Transverse colon (tissue), 4 donors: ENCODE measurements at places on chromosomes 5 and 9.
A peak's percentile ranks its signal among the peaks of the same experiment; 100 is the strongest.

DNA sequence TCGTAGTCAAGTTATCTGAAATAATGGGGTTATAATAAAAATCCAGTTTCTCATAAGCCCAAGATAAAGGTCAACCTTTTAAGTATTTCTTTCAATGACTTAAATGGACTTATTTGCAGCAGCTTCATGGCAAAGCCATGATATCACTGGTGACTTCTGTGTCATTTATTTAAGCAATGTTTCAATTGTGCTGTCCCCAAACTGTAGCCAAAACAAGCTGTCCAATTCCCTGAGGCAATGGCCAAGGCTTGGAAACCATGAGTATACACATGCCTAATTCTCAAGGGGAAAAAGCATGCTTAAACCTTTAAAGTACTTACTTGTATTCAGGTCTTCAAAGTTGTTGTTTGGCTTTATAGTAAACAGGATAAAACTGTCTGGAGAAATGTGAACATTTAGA is 376.4 kb upstream of the TNC start:
- no peaks in the 10 kb centered on the region for H3K4me1 ChIP-seq
- no peaks in the 10 kb centered on the region for H3K36me3 ChIP-seq
- no peak for DNase-seq
- H3K27me3 ChIP-seq = no peaks in the 10 kb centered on the region

DNA sequence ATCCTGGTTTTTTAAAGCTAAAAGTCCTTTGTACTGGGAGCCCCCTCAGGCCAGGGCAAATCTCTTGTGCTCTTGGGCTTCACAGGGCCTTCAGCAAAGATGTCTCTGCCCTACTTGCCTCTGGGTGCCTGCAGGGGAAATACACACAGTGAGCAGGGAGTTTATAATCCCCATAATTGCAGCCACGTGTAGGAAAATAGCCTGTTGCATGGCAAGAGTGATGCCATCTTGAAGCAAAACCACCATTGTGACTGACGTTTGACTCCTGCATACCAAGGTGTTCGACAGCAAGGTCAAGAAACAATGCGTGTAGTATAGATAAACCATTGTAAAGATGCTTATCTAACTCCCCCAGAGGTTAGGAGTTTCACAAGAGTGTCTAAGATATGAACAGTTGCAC is 11.4 kb upstream of the IL3 start:
- no peaks in the 10 kb centered on the region for H3K36me3 ChIP-seq
- DNase-seq = no peak
- H3K4me1 ChIP-seq = no peaks in the 10 kb centered on the region
- H3K27ac ChIP-seq = no peak overlapping the region
- no peaks in the 10 kb centered on the region for H3K27me3 ChIP-seq

DNA sequence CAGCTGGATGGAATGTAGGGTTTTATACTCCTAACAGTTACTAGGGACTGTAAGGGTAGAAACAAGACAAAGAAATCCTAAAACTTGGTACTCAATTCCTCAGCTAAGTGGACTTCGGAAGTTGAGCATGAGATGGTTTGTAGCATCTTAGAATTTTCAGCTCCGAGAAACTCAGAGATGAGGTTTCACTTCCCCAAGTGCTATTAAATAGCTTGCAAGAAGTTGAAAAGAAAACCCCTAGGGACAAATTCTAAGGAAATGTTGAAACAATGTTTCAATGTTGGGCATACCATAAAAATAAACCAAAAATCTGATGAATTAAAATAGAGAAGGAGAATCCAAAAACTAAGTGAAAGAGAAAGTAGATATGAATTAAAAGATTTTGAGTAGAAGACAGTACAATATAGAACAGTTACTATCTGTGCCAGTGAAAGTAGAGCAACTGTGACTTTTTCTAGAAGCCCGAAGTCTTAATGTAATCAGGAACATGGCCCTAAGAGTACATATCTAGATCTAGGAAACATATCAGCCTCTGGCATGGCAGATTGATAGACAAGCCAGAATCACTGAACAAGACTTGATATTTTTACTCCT is 308.6 kb upstream of the RGMB start:
- no peaks in the 10 kb centered on the region for H3K4me1 ChIP-seq
- DNase-seq = no peak
- H3K36me3 ChIP-seq = no peaks in the 10 kb centered on the region
- H3K27me3 ChIP-seq = no peaks in the 10 kb centered on the region
- H3K27ac ChIP-seq = no peak overlapping the region

- H3K27me3 ChIP-seq = no peaks in the 10 kb centered on the region
- no peak for DNase-seq
- peaks cover 7% of the 10 kb centered on the region for H3K4me1 ChIP-seq
- no peak overlapping the region for H3K4me3 ChIP-seq
- H3K36me3 ChIP-seq = no peaks in the 10 kb centered on the region
These were observed 8.7 kb downstream of the NREP start for GRCh38 chr5:111748304-111748763.

DNA sequence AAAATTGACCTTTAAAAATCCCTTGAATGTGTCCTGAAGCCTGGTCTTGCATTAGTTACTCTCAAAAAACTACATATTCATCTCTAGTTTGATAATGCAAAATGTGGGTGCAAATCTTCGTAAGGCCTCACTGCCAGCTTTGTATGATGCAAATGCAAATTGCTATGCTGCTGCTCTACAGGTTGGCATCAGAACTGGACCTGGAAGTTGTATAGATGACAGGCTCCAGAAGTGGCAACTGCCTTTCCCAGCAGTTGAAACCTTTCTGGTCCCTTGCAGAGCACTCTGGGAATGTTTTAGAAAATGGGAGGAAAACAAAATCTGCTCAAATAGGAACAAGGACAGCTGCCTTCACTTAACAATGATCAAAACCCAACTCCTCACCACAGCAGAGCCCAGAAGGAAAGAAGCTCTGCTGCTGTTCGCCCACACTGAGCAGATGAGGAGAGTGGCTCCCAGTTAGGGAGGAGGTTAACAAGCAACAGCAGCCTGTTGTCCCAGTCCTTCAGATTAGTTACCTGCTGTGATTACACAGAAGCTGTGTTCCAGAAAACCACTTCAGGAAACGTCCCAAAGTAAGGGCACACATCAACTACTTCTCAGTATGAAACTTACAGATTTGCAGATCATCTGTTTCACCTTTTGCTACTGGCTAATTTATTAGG is 93.5 kb downstream of the PLPP1 start:
- no peaks in the 10 kb centered on the region for H3K36me3 ChIP-seq
- no peak overlapping the region for H3K4me3 ChIP-seq
- H3K27me3 ChIP-seq = no peaks in the 10 kb centered on the region
- DNase-seq = no peak
- peak overlapping the region; percentile 88 for H3K27ac ChIP-seq
- peaks cover 58% of the 10 kb centered on the region for H3K4me1 ChIP-seq

GRCh38 chr9:101832486-101832885 is 94.0 kb upstream of the GRIN3A start:
- no peak overlapping the region for H3K4me3 ChIP-seq
- H3K27me3 ChIP-seq = no peaks in the 10 kb centered on the region
- peak; percentile 8 for DNase-seq
- H3K4me1 ChIP-seq = no peaks in the 10 kb centered on the region

- no peaks in the 10 kb centered on the region for H3K36me3 ChIP-seq
- no peak for DNase-seq
- peak overlapping the region; percentile 77 for H3K27ac ChIP-seq
These were observed 5.3 kb downstream of the NFX1 start for GRCh38 chr9:33295571-33295970.

DNA sequence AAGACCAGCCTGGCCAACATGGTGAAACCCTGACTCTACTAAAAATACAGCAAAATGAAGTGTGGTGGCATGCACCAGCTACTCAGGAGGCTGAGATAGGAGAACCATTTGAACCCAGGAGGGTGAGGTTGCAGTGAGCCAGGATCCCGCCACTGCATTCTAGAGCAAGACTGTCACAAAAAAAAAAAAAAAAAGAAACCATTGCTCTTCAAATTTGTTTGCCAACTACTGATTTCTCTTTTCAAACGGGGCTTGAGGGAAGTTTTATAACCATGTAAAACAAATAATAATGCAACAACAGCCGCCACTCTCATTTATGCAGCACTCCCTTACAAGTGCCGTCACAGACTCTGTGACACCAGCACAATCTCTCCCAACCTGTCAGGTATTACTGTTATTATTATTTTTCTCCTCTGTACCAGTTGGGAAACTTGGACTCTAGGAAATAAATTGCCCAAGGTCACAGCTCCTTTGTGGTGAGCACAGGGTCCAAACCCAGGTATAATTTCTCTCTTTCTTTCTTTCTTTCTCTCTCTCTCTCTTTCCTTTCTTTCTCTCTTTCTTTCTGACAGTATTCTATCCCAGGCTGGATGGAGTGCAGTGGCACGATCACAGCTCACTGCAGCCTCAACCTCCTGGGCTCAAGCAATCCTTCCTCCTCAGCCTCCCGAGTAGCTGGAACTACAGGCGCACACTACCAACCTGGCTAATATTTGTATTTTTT is 25.4 kb downstream of the SERINC5 start:
- DNase-seq = no peak
- no peak overlapping the region for H3K4me3 ChIP-seq
- peaks cover 52% of the 10 kb centered on the region for H3K4me1 ChIP-seq
- no peaks in the 10 kb centered on the region for H3K27me3 ChIP-seq

GRCh38 chr9:135105211-135105745 is 17.8 kb downstream of the OLFM1 start:
- no peak overlapping the region for H3K4me3 ChIP-seq
- no peak for DNase-seq
- no peaks in the 10 kb centered on the region for H3K36me3 ChIP-seq
- H3K27me3 ChIP-seq = peaks cover 8% of the 10 kb centered on the region
- no peaks in the 10 kb centered on the region for H3K4me1 ChIP-seq

GRCh38 chr9:34547960-34548611 is 25.3 kb upstream of the ENHO start:
- peak; percentile 70 for DNase-seq
- peaks cover 7% of the 10 kb centered on the region for H3K27me3 ChIP-seq
- H3K4me3 ChIP-seq = no peak overlapping the region
- H3K27ac ChIP-seq = no peak overlapping the region
- H3K36me3 ChIP-seq = no peaks in the 10 kb centered on the region
- peaks cover 3% of the 10 kb centered on the region for H3K4me1 ChIP-seq

GRCh38 chr9:18422296-18423036 is 51.5 kb upstream of the ADAMTSL1 start:
- H3K36me3 ChIP-seq = no peaks in the 10 kb centered on the region
- H3K4me3 ChIP-seq = no peak overlapping the region
- H3K4me1 ChIP-seq = no peaks in the 10 kb centered on the region
- DNase-seq = no peak

DNA sequence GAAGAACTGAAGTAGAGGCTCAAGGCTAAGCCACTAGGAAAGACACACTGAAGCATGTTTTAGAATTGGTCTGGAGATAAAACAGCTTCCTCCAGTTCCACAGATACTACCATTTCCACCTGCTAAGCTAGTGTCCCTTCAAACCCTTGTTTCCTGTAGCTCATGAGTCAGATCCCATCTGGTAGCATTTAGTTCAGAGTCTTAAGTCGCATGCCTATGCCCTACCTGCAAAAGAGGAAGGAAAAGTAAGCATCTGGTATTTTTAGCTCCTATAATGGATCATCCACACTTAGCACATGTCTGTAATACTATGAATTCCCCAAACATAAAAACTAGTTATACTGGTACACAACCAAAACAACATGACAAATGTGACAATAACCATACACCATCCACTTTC is 92.1 kb downstream of the CDKN2A start:
- H3K27ac ChIP-seq = no peak overlapping the region
- no peak overlapping the region for H3K4me3 ChIP-seq
- H3K36me3 ChIP-seq = no peaks in the 10 kb centered on the region
- H3K27me3 ChIP-seq = no peaks in the 10 kb centered on the region
- DNase-seq = no peak

- H3K36me3 ChIP-seq = no peaks in the 10 kb centered on the region
- no peak overlapping the region for H3K27ac ChIP-seq
- no peak overlapping the region for H3K4me3 ChIP-seq
- H3K27me3 ChIP-seq = peaks cover 98% of the 10 kb centered on the region
- no peak for DNase-seq
- H3K4me1 ChIP-seq = peaks cover 33% of the 10 kb centered on the region
These were observed 205.5 kb downstream of the MEF2C start for GRCh38 chr5:88677376-88677895.

DNA sequence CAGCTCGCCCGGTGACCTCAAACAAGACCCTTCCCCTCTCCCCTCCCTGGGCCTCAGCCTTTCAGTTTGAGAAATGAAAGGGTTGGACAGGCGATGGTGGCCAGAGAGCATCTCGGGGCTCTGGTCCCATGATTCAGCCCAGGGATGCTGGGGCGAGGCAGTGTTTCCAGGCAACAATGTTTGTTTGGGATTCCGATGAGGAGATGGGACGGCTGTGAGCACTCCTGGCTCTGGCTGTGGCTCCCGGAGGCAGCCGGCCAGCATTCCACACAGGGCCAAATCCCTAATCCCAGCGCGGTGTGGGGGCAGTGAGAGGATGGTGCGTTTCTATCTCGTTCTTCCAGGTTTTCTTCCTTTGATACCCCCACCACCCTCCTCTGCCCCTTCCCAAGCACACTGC is 66.0 kb downstream of the HMCN2 start:
- no peak overlapping the region for H3K4me3 ChIP-seq
- peak; percentile 66 for DNase-seq
- peaks cover 4% of the 10 kb centered on the region for H3K4me1 ChIP-seq
- H3K36me3 ChIP-seq = no peaks in the 10 kb centered on the region

DNA sequence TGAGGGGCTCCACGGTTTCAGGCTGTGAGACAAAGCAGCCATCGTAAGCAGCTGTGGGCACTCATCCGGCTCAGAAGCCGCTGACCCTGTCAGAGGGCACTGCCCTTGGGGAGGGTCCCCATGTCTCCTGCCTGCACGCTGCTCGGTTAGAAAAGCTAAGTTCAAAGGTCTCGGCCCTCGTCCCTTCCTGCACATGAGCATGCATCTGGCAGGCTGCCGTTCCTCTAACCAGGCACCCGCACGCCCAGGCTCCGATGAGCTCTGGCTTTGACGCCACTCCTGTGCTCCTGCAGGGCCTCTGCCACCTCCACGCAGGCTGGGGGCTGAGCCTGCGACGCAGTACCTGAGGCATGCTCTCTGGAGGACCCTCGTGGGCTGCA is 51.3 kb downstream of the NKD2 start:
- no peaks in the 10 kb centered on the region for H3K4me1 ChIP-seq
- H3K27me3 ChIP-seq = no peaks in the 10 kb centered on the region
- no peak for DNase-seq
- no peak overlapping the region for H3K4me3 ChIP-seq
- no peaks in the 10 kb centered on the region for H3K36me3 ChIP-seq
- H3K27ac ChIP-seq = no peak overlapping the region

DNA sequence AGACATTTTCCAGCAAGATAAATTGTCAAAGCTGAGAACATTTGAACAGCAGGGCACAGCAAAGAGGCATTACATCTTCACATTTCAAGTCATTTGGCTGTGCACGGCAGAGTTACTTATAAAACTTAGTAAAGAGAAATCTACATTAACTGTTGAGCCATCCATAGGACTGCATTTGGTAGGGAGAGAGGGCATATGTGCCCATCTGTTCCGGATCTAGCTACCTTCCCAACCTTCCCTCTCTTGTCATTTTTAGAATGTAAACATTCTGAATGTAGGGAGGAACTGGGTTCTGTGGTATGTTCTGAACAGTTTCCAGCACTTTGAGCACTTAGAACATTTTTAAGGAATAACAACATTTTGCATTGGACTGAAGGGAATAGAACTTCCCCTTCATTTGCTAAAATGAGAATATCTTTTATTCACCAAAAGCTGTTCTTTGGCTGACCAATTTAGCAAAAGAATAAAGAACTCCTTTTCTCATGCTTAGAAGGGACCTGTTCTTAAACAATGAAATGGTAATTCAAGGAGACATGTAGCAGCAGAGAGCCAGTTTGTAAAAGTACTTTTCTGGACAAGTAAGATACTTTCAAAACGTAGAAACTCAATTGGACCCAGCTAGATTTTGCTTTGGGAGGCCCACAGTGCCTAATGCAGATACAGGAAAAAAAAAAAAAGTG is 104.4 kb downstream of the CETN3 start:
- no peaks in the 10 kb centered on the region for H3K4me1 ChIP-seq
- H3K36me3 ChIP-seq = no peaks in the 10 kb centered on the region
- no peak overlapping the region for H3K4me3 ChIP-seq
- DNase-seq = no peak
- H3K27me3 ChIP-seq = no peaks in the 10 kb centered on the region
